ENCODE measurements at places on chromosomes 1 and 21.

- no peak for DNase-seq
These were observed 239.3 kb downstream of the KCNK2 start for GRCh38 chr1:215321802-215322201.

DNA sequence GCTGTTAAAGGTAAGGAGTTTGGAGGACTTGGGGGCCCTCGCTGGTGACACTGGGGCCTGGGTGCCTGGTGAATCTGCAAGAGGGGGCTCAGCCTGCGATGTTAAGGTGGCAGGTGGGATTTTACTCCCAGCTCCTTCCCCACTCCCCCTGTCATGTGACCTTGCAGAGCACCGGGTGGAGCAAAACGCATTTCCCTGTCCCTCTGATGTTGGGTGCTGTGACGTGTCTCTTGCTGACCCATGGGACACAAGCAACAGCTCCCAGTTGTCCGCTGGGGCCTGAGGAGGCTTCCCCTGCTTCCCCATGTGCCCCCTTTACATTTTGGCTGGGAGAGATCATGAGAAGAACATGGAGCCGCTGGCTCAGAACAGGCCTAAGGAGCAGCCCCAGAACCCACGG lies 319.0 kb downstream of the MATN1 start:
- DNase-seq: no peak

DNA sequence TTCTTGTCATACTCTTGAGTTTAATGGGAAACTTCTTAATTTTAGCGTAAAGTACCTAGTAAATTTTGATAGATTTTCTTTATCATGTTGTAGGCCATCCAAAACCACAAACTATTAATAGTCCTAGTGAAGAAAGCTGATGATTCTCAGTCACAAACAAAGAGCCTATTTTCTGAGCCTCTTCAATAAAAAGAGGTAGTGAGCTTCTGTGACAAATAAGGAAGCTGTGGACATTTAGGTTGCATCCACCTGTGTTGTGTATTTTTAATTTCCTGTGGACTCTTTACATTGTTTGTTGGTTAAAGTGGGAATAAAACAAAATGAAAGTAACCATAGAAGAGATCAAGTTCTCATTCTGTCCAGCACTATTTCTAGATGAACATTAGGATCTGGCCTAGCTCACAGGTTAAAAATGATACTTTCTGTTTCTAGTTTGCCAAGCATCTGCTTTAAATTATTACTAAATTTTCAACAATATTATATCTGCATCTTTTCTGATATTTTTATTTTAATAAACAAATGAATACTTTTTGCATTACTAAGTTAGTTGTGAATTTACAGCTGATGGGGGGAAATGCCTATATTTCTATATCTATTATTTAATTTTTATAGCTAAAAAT lies 702.2 kb upstream of the ADGRL4 start:
- DNase-seq: no peak

GRCh38 chr1:119516680-119517079 lies 9.7 kb downstream of the HSD3B1 start:
- DNase-seq: no peak
